ENCODE measurements at places on chromosomes 6 and 20.

- no peak for DNase-seq
These were observed 77.7 kb upstream of the TBC1D7 start for GRCh38 chr6:13405961-13406477.

DNA sequence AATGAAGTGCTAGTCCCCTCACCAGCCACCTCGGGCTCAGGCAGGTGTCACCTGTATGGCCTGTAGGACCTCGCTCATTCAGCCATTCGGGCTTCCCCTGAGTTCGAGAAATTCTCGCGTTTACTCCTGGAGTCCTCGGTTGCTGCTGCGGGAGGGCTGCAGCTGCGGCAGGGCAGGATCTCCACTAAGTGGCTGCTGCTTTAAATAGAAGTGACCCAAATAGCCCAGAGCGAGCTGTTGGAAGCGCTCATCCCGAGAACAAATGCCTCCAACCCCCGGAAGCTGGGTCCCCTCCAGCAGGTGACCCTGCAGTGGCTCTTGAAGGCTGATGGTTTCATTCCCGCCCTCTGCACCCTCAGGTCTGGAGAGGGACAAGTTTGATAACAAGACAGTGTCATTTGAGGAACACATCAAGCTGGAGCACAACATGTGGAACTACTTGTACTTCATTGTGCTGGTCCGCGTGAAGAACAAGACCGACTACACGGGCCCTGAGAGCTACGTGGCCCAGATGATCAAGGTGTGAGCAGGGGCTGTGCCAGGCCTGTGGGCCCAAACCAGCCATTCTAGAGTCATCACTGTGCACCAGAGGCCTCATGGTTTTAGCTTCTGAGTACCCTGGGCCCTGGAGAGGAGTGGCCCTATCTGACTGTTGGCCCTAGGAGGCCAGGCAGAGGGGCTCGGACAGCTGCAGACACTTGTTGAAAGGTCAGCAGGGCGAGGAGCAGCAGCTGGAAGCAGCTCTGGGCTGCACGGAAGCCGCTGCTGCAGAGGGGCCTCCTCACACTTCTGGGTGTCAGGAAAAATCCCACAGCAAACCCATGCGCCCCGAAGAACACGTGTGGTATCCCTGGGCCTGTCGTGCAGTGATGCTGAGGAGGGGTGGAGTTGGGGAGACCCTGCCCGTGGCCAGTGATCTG lies 18.1 kb downstream of the UQCC2 start:
- no peak for DNase-seq

- no peak for DNase-seq
These were observed 72.6 kb upstream of the F13A1 start for GRCh38 chr6:6393069-6393529.

DNA sequence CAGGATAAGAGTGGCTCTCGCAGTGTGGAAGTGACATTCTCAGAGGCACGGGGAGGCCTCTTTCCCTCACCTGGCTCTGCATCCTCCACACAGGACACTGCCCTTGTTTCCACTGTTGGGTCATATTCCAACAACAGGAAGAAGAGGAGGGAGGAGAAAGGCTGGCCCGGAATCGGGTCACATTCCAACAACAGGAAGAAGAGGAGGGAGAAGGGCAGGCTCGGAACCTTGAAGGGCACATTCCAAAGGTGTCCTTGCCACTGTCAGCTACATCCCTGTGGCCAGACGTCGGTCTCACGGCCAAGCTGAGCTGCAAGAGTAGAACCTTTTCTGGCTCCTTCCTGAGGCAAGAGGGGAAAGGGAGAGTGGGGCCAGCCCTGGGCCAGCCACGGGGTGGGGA lies 25.4 kb downstream of the CHRNA4 start:
- DNase-seq, result no peak

- DNase-seq, result no peak
These were observed 156.0 kb downstream of the CEBPB start for GRCh38 chr20:50346374-50347283.

GRCh38 chr20:25058847-25059810 lies 1.2 kb upstream of the ACSS1 start:
- DNase-seq, result no peak

- DNase-seq, result no peak
These were observed 29.8 kb upstream of the NEDD9 start for GRCh38 chr6:11262242-11262641.

GRCh38 chr20:20864351-20865096 lies 152.1 kb upstream of the RALGAPA2 start:
- DNase-seq, result no peak

DNA sequence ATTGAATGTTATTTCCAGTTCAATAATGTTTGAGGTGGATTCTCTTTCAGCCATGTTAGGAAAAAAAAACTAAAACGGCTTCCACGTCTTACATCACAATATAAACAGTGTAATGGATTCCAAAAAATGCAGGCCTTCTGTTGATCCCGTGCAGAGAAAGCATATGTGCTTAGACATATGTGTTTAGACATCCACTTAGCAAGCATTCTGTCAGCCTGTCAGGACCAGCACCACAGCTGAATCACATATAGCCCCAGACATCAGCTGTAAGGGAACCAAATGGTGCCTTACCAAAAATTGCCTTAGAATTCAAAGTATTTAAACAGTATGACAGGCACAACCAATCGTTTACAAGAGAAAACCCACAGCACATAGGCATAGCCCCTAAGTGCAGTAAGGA lies 304.9 kb downstream of the EYA4 start:
- no peak for DNase-seq

DNA sequence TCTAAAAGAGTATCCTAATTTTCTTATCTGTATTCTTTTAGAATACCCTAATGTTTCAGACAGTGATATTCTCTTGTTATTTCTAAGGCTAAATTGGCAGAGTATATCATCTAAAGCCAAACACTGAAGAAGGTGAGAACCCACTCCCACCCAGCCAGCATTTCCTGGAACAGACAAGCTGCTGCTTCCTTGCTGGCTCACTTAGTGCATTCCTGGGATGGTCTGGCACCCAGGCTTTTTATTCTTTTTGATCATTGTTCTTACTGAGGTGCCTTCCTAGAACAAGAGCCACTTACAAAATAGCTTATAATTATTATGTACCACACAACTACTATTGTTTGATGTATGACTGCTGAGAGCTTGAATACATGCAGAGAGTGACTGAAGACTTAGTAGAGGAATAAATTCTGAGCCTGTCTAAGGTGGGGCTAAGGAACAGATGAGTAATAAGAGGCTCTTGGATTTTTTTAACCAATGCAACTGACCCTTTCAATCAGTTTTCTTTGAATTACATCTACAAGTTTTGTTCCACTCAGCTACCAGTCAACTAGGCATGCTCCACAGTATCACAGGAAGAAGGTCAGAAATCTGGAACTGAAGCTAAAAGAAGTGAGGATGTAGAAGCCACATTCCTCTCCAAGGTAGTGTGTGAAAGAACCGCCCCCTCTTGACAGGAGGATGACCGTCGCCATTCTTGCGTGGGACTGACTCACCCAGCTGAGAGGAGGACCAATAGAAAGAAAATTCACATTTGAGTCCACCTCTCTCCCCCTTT lies 30.1 kb downstream of the PRPH2 start:
- DNase-seq, result no peak

- DNase-seq, result no peak
These were observed 72.2 kb upstream of the PTCHD4 start for GRCh38 chr6:48183178-48183577.

GRCh38 chr6:40444811-40445210 lies 142.4 kb downstream of the LRFN2 start:
- no peak for DNase-seq

DNA sequence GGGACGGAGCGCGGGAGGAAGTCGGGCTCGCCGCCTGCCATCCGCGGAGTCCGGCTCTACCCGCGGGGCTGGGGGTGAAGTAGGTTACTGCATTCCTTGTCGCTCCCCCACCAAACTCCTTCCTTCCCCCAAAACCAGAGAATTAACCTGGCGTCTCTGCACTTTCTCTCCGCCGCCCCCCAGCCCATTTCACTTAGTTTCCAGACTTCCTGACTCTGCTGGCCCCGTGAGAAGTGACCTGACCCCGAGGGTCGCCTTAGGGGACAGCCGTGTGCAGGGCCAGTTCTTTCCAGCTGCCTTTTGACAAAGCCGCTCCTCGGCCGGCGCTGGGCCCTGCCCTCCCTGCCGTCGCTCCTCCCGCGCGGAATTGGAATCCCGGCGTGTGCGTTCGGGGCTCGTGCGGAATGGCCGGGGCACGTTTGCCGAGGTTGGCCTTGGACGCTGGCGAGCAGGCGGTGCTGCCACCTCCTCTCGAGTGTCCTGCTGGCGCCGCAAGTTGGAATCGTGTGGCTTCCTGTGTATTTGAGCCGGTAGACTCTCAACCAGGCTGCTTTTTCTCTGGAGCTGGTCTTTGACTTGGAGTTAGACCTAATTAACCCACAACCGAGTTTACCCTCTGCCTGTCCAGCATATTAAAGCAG lies 650 bp downstream of the DCBLD1 start:
- DNase-seq, result no peak

DNA sequence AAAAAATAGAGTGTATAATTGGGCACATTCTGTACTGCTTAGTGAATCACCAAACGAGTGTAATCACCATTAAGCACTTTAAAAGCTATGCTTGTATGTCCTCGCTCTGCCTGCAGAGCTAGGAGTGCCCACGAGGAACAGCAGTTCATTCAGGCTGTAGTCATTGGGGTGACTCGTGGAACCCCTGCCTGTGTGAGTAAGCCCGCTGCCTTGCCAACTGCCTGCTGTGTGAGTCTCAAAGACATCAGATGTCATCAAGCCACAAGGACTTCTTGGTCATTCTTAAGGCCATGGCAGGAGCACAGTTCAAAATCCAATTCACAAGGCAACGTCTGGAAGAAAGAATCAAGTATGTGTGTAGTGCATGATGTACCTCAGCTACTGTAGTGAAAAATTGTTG lies 60.4 kb downstream of the FOXO3 start:
- no peak for DNase-seq

GRCh38 chr6:13479971-13480434 lies 7.4 kb downstream of the GFOD1 start:
- no peak for DNase-seq

DNA sequence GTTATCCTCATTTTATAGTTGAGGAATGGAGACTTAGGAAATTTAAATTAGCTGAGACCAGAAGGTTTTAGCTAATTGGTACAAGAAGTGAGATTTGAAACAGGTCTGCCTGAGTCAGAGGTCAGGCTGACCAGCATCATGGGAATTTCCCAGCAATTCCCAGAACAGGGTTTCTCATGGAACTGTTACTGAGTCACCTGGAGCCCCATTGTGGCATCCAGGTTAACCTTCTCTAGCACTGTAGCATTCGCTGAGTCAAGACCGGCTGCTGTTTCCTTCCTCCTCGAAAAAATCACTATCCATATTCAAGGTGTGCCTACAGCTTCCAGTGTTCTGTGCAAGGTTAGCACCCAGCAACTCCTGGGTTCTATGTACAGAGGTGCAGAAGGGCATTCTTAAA lies 238.0 kb upstream of the MAN1A1 start:
- DNase-seq, result no peak

DNA sequence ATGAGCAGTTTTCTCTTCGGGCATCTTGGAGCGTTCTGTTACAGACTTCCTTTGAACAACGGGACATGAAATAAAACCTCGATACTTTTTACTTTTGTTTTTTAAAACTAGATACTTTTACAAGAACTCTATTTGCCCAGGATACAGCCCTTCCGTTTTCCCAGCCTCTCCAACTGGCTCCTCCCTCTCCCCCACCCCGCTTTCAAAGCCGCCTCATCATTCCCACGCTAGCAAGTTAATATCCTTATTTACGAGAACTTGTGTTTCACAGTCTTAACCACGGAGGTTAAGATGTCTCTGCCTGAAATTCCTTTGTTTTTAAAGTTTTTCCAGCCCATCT lies 241 bp upstream of the CFAP206 start:
- no peak for DNase-seq

- DNase-seq, result no peak
These were observed 121.8 kb upstream of the HDGFL1 start for GRCh38 chr6:22447249-22448196.

- DNase-seq, result no peak
These were observed 36.9 kb downstream of the E2F3 start for GRCh38 chr6:20438462-20439070.

- no peak for DNase-seq
These were observed 3.6 kb downstream of the GTSF1L start for GRCh38 chr20:43723186-43723585.

- DNase-seq, result no peak
These were observed 289.9 kb upstream of the TSHZ2 start for GRCh38 chr20:52682237-52682636.

GRCh38 chr6:24501914-24502313 lies 7.1 kb downstream of the ALDH5A1 start:
- DNase-seq, result no peak

DNA sequence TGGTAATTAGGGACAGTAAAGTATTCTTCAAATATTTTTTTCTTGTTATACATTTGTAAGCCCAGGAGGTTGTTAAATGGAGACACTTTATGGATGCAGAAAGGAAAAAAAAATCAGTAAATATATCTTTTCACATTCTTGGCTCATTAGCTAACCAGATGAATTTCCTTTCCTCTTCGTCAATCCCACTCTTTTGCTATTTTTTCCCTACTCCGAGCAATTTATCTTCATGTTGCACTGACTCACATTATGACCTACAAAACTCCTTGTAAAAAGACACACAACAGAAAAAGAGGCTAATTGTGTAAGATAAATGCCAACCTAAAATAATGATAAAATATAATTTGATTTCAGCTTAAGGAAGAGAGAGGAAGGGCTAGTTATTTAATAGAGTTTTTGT lies 472.9 kb upstream of the ZNF337 start:
- no peak for DNase-seq

GRCh38 chr20:54173653-54174456 lies at the start of gene CYP24A1:
Gene CYP24A1, minus strand, starts transcription at chr20:54173986. Its CDS starts 407 bp downstream, at chr20:54173579.
- DNase-seq, result no peak

GRCh38 chr6:90199900-90200299 lies 96.7 kb downstream of the BACH2 start:
- DNase-seq, result no peak

GRCh38 chr20:45470937-45471336 lies 1.4 kb downstream of the WFDC2 start:
- no peak for DNase-seq

GRCh38 chr20:23114018-23114417 lies 27.9 kb upstream of the CD93 start:
- no peak for DNase-seq

DNA sequence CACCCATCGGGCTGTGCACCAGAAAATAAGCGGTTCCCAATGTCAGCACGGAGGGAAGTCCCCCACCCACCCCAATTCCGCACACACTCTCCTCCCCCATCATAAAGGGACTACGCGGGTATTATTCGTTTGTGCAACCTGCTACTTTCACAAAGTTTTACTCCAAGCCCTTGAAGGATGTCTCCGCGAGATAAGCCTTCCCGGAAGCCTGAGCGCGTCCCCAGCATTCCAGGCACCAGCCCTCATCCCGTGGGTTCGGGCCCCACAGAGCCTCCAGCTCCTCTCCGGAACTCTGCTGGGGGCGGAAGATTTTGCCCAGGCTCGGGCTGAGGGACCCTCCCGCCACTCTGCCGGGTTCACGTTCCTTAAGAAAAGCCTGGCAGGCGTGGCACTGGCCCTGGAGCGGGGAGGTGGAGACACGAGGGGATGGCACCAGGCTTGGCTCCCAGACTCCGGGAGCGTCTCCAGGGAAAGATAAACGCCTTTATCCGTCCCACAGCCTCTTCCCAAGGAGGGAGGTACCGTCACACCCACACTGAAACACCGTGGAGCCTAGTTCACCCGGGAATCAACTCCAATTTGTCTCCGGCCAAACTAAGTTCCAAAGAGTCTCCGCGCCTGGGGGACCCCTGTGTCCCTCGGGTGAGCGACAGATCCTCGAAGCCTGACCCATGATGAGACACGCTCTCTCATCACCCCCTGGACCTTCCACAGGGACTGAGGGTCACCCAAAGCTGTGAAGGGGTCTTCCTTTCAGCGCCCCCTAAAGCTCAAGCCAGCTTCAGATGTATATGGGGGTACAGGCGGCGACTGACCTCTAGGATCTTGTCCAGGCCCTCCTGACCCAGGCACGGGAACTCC lies 934 bp downstream of the KCNK5 start:
- no peak for DNase-seq

- DNase-seq, result no peak
These were observed at the start of gene ADGB for GRCh38 chr6:146598772-146599405. Gene ADGB, plus strand, starts transcription at chr6:146598972. Its CDS starts 69 bp downstream, at chr6:146599041.
